Pulmonary artery endothelial cell (primary cell): ENCODE measurements at places on chromosomes 2 and 18. TPM values are rescaled to one million over a fixed set of nuclear protein-coding genes. Genes with fewer than 3 reads are reported as not detected.

Gene IGFBP5
- 0.20 and 0.49 TPM in 2 replicates for total RNA-seq

DNA sequence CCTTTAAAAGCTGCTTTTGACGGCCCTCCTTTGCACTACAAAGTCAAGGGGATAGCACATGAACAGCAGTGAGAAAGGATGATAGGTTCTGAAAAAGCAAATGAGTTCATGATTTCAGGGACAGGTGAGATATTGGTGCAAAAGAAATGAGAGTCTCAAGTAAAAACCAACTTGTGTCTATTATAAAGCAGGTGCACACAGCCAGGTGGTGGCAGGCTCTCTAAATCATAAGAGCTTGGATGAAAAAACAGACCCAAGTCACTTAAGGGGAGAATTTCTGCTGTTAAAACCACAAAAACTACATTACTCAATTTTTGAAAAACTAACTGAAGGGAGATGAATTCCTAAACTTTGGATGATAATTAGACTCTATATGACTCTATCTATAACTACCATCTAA lies 201.5 kb downstream of the SP3 start:
- DNase-seq, result no peak

GRCh38 chr2:120575966-120576365 lies 159.7 kb upstream of the GLI2 start:
- no peak for DNase-seq

DNA sequence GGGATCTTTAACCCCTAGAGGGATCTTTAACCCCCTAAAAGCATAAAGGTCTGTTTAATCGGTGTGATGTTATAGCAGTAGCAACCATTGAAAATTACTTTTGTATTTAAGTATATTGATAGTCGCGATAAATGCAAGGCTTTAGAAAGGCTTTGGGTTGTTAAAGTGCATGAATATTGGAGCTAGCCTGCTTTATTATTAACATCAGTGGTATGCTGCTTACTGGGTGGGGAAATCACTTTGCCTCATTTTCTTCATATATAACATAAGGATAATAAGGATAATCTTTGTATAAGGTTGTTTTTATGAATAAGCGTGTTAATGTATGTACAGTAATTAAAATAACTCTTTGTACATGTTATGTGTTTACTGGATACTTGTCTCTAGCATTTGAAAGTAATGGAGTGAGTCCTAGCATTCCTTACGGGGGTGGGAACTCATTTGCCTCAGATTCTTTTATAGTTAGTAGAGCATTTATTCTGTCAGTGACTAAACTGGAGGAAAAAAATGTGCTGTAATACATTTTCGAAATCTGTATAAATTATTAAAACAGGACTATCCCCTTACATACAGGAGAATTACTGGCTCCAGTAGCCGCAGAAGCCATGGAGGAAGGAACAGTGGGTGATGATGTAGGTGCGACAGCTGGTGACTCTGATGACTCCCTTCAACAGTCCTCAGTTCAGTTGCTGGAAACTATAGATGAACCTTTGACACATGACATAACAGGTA lies 122.2 kb downstream of the BIRC6 start:
- DNase-seq, result no peak

DNA sequence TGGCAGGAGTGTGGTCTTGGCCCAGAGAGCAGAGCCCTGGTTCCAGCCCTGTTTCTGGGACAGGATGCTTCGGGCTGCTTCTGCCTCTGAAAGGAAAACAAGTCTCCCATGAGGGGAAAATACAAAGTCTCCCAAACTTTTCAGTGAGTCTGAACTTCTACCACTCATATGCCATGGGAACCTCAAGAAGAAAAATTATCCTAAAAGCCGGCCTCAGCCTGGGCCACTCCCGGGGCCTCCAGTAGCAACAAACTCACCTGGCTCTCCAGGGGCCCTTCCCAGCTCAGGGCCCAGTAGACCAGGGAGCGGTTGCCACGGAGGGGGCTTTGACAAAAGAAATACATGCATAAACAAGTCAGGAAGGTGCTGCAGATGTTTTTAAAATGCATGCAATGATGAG lies 289.2 kb upstream of the HDAC4 start:
- DNase-seq, result no peak

- no peak for DNase-seq
These were observed 126.4 kb upstream of the NXPH2 start for GRCh38 chr2:138906549-138906948.

DNA sequence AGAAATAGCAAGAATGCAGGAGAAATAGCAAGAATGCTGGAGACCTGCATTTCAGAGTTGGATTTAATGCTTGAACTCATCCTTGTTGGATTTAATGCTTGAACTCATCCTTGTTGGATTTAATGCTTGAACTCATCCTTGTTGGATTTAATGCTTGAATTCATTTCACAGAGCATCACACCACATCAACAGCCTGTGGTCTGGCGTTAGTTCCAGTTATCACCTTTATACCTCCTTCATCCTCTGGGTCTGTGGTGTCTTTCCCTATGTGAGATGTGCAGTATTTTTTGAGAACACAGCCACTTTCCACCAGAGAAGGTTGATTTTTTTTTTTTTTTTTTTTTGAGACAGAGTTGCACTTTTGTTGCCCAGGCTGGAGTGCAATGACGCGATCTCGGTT lies 546.4 kb upstream of the SOX11 start:
- DNase-seq, result no peak

- no peak for DNase-seq
These were observed 199.9 kb upstream of the FN1 start for GRCh38 chr2:215635788-215636139.

DNA sequence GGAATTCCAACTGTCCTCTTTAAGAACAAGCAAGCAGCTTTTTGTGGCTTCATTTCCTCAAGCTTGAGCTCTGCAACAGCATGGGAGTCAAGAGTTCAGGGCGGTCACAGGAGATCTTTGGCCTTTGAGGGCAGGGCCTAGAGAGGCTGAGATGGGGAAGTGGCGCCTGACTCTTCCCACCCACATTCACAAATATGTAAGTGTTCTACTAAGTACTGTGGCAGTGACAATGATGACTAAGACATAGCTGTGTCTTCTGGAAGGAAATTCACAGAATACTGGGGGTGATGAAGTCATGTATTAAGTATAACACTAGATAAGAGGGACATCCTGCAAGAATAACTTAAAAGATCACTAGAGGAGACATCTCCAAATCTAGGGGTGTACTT lies 15.0 kb downstream of the RND3 start:
- no peak for DNase-seq
